ENCODE measurements at places on chromosomes 13 and 19.

- DNase-seq: no peak
Observed at GRCh38 chr13:37602733-37603381, 4.3 kb upstream of the POSTN start.

GRCh38 chr13:33087091-33087490 is 70.9 kb downstream of the KL start:
- no peak for DNase-seq

DNA sequence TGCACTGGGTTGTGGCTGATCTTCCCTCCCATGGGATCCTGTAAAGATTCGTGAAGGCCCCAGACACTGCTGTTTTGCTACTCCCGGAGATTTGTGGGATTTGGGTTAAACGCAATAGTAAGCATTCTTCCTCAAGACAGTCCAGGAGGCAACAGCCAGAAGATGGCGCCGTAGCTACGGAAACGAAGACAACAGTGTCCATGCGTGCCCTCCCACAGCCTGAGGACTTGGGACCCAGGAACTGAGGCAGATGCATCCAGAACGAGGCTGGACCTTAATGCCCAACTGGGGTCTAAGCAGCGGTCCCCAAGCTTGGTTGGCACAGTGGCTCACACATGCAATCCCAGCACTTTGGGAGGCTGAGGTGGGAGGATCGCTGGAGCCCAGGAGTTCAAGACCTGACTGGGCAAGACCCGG is 57.6 kb upstream of the ZNF507 start:
- no peak for DNase-seq

DNA sequence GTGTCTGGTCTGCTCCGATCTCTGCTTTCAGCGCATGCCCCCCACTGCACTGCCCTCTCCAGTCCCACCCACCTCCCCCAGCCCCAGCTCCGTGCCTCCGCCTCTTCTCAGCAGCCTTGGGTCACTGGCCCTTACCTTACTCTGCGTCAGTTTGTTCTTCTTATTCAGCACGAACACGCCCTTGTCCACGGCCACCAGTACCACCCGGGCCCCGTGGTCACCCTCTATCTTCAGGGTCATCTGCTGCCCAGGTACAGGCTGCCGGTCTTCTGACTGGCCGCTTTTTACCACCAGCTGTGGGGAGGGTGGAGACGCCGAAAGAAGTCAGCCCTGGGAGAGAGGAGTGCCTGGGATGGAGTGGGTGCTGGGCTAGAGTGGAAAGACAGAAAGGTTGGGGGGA is 10.9 kb downstream of the C3 start:
- no peak for DNase-seq

DNA sequence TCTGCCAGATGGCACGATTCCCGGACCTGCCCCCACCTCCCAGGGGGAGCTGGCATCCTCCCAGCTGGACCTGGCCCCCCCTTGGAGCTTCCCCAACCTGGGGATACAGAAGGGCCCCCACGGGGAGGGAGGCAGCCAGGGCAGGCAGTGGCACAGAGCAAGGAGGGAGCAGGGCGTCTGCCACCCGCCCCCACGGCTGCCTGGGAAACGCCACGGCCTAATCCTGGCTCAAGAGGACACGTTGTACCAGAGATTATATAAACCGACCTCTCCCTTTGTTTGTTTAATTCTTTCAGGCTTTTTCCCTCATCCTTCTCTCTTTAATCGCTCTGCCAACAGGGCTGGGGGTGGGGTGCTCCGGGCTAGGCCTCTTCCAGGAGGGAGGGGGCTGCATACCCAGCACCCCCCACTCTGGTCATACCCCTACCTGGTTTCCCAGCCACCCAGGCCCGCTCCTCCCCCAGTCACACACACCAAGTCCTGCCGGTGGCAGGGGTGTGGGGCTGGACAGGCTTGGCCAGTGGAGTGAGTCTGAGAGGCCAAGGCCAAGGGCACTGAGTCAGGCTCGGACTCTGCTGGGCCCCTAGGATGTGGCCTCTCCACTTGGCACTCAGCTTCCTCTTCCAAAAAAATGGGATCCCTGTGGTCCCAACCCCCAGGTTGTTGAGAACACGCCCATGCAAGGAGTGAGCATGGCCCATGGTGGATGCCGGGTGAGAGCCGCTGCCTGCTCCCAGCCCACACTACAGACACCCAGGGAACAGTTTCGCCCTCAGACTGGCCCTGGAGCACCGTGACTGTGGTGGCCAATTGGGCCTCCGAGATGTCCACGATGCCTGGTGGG is 29.5 kb upstream of the NFIC start:
- DNase-seq: no peak

DNA sequence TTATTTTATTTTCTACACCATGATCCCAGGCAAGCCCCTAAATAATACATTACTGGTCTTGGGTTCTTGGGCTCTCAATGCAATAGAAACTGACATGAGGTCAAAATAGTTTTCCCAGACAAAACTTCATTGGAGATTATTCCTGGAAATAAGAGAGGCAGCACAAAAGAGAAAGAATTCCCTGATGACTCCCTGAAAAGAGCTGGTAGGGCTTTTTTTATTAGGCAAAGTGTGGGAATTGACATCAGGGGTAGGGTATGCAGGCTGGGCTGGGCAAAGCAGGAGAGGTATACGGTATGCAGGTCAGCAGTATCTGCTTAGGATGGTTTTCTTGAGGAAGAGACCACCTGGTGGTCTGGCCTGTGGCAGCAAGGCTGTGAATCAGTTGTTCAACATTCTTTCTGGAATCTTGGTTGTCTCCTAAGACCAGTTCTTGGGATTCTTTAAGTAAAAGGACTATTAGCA is 9.3 kb upstream of the IGFL3 start:
- no peak for DNase-seq

DNA sequence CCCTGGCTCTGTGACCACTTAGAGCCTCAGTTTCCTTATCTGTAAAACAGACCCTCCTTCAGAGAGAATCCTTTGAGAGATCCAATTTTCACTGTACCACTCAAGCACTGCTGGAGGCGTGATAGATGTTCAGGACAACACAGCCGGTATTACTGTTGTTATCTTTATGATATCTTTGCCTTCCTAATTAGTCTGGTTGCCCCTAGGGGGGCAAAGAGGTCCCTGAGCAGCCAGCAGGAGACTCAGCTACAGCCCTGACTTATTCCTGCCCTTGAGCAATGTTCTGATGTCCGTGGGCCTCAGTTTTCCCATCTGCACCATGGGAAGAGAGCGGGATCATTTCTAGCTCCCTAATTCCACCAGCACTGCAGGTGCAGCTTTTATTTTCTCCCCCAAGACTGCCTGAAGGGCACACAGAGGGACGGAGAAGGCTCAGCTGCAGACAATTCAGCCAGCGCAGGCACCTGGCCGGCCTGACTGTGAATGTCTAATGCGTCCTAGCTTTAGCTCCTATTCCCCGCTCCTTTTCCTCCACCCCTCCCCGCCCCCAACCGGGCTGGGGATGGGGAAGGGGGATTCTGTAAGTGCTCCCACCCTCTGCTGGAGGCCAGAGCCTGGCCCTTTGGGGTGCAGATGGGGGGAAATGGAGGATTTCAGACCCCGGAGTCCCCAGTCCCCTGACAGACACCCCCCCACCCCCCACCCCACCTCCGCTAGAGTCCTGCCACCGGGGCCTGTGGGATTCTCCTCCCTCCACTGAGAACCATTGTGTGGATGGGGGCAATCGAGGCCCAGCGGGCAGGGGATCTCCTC is 16.2 kb downstream of the TLE5 start:
- no peak for DNase-seq

DNA sequence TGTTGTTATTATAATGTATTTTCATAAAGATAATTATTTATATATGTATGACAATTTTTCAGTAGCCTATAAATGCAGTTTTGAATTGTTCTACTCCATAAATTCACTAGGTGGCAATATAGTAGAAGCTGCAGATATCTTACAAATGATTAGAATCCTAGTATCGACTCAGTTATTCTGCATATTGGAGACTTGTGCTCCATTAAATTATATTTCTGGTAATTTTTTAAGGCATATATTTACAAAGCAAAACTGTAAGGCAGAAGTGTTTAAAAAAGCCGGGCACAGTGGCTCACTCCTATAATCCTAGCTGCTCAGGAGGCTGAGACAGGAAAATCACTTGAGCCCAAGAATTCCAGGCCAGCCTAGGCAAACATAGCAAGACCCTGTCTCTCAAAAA is 58.7 kb downstream of the DPY19L3 start:
- no peak for DNase-seq

DNA sequence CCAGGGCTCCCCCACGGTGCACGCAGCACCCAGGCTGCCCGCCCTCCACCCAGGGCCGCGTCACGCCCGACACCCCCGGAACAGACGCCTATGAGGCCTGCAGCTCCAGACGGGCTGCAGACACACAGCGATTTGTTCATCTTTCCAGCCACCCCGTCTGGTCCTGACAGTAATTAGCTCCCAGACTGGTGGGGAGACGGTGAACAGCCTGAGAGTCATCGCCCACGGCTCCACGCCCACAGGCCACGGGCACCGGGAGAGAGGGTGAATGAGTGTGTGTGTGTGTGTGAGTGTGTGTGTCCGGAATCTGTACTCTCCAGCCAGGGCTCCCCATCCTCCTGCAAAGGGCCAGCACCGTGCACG is 18.1 kb downstream of the GADD45B start:
- no peak for DNase-seq

DNA sequence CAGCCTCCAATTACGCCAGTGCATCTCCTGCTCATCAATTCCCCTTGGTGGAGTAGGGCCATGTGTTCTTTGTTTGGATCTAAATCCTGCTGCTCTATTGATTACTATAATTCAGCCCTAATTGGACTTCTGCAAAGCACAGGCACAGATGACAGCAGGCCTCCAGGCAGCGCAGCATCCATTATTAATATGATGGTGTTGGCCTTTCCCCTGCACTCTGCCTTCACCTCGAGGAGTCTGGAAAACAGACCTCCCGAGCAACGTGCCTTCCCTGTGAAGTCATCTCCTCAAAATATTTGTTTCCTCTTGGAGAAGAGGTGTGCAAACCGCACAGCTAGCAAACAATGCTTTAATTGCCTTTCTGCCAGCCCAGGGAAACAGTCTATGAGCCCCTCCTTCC is 92.5 kb downstream of the UQCRFS1 start:
- DNase-seq: no peak

DNA sequence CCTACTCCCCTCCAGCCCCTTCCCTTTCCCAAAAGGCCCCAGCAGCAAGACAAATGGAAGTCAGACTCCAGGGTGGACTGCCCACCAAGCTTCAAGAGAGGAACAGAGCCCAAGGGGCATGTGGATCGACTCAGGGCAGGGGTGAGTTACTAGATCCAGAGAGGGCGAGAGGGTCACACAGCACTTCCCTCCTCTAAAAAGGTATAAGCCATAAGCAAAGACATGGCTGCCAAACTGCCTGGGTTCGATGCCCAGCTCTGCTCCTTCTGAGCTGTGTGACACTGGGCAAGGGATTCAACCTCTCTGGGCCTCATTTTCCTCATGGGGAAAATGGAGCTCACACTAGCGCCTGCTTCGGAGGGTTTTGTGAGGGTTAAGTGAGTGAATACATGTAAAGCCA is 3.8 kb downstream of the PPP1R14A start:
- no peak for DNase-seq

GRCh38 chr13:46686171-46686570 is 110.8 kb downstream of the ESD start:
- DNase-seq: no peak

DNA sequence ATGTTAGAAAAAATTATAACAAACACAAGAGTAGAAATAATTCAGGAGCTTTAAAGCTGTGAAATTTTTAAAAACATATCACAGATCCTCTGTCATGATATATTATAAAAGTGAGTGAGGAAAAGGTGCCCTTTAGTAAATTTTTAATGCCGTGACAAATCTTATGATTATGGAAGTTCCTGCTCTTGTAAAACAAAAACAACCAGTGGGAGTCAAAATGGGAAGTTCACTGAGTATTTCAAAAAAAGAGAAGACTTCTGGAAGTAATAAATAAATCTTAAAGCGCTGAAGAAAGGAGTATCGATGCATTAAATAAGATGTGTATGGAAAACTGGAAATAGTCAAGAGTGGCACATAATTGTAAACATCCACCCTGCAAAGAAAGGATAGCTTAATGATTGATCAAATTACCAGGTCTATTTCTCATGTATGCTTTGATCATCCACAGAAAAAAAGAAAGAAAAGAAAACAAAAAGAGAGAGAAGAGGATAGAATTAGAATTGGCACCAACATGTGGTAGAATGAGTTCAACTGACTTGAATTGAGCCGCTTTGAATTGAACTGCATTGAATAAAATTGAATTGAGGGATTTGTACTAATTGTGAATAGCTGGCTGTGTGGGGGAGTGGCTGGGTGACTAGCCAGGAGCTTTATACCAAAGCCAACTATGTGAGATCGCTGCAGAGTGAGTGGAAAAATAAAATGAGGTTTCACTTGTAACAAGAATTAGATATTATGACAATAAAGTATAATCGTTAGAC is 647.6 kb upstream of the SPRY2 start:
- DNase-seq: no peak

GRCh38 chr19:18895824-18896341 is at the start of gene CERS1:
Gene CERS1, minus strand, starts transcription at chr19:18896158. Its CDS starts 86 bp downstream, at chr19:18896072.
- DNase-seq: no peak

GRCh38 chr19:38308006-38308766 is 4.1 kb downstream of the C19orf33 start:
- DNase-seq: no peak

DNA sequence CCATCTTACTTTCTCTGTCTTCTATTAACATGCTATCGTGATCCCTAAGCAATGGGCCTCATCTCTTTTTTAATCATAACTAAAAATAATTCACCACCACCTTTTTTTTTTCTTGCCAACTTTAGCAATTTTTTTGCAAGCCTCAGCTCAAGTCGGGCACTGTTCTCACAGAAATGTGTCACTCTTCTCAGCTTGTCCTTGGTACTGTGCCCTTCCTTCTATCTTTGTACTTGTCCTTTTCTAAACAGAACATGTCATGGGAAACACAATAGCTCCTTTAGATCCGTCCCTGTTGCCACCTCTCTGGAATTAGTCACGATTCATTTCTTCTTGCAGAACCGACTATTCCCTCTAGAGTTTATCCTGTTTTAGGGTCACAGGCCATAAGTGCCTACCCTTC is 10.3 kb downstream of the SERP2 start:
- DNase-seq: no peak

- DNase-seq: no peak
Observed at GRCh38 chr13:91620670-91621141, 222.3 kb downstream of the GPC5 start.

GRCh38 chr19:41546386-41546789 is 29.6 kb upstream of the CEACAM21 start:
- peak; percentile 53 for DNase-seq

- DNase-seq: no peak
Observed at GRCh38 chr13:92461831-92462230, 764.8 kb upstream of the GPC6 start.

GRCh38 chr19:10158485-10158884 is 36.3 kb downstream of the DNMT1 start:
- DNase-seq: no peak

GRCh38 chr19:7869453-7869909 is 4.7 kb downstream of the PRR36 start:
- DNase-seq: peak; percentile 61

- no peak for DNase-seq
Observed at GRCh38 chr13:112855859-112856258, 113.2 kb upstream of the MCF2L start.

GRCh38 chr13:47831265-47831664 is 169.8 kb downstream of the SUCLA2 start:
- no peak for DNase-seq

All from CD4-positive, alpha-beta T cell treated with Interleukin-4 for 4 hours (primary cell).